Stimulated activated CD8-positive, alpha-beta memory T cell treated with anti-CD3 and anti-CD28 coated beads, Interleukin-4, amount 100 ng/mL, for 4 hours (primary cell): ENCODE measurements at places on chromosomes 1 and 21.

- DNase-seq: no peak
Measured at GRCh38 chr21:19045876-19046275, 642.3 kb upstream of the TMPRSS15 start.

DNA sequence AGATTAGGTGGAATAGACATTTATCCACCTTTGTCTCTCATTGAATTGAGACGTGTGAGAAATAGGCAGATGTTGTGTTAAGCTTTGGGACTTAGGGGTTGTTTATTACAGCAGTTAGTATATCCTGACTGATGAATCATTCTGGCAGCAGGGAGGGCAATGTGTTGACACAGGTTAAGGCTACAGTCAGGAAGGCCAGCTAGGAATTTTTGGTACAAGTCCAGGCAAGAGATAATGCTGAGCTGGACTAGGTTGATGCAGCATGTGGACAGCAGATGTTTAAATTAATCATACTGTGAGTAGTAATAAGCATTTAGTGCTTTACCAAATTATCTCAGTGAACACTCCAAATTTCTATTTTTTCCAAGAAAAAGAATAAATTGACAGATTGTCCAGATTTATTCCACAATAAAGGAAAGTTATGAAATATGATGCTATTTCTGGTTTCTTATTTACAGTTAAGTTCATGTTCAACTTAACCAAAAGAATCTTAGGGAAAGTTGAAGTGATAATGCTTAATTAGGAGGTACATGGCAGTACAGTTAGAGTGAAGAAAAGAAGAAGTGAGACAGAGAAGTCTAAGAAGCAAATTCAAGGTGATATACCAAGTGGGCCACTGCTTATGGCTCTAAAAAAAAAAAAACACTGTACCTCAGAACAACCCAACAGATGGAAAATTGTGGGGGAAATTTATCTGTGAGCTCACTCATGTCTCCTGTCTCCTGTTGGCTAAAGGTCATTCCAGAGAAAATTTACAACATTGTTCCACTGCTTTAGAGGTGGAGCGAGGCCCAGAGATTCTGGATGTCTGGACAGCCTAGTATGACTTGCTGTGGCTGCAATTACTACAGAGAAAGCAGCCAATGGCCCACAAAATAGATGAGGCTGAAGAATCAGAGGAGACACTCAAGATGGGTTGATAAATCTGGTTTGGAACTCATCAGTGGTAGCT, 102.7 kb upstream of the C21orf91 start:
- no peak for DNase-seq

- DNase-seq: no peak
Measured at GRCh38 chr21:15947677-15948076, 217.9 kb downstream of the USP25 start.

- DNase-seq: no peak
Measured at GRCh38 chr1:221696027-221696426, 45.9 kb downstream of the DUSP10 start.

DNA sequence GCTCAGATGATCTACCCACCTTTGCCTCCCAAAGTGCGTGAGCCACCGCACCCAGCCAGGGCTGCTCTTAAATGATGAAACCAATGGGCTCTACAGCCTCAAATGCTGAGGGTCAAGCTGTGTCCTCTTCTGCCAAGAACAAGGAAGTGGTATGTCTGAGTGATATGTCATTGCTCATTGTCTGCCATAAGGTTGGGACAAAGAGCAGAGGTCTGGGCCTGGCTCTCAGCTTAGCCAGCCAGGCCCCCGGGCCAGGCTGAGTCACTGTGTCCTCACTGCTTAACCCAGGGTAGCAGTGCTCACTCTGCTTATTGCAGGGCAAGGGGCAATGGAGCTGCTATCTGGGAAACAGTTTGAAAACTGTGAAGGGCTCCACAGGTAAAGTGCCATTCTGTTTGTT, 8.3 kb upstream of the ETS2 start:
- no peak for DNase-seq

DNA sequence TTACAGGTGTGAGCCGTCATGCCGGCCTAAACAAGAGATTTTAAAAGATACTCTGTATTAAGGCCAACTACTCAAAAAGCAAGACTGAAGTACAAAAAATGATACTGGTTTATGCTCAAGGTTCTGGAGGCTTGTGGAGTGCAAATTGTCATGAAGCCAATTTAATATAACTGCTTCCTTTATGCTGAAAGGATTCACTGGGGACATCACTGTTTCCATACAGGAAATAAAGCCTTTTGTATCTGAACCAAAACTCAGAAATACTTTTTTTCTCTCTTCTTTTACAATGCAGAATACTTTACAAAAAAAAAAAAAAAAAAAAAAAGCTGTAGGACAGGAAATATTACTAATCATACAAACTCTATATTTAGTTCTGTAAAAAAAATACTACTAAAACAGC, 55.5 kb upstream of the CNN3 start:
- no peak for DNase-seq

GRCh38 chr1:235295902-235296350, 32.1 kb downstream of the ARID4B start:
- DNase-seq: no peak

DNA sequence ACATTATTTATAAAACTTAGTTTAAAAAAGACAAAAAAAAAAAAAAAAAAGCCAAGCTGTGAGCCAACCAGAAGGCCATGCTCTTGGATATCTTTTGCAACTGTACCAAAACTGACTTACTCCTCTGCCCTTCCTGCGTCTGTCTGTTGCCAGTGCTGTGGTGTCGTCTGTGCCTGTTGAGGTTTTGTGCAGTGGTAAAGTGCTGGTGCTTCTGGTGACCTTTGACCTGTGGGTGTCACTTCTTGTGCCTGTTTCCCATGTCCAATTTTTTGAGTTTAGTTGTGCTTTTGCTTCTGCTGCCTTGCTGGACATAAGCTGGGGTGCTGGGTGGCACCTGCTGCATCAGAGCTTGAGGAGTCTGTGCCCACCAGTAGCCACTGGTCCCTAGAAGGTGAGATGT, 41.4 kb downstream of the RNF187 start:
- no peak for DNase-seq

GRCh38 chr1:202584707-202585589, 125.3 kb downstream of the SYT2 start:
- no peak for DNase-seq
